ENCODE measurements at places on chromosomes 12 and 14.

DNA sequence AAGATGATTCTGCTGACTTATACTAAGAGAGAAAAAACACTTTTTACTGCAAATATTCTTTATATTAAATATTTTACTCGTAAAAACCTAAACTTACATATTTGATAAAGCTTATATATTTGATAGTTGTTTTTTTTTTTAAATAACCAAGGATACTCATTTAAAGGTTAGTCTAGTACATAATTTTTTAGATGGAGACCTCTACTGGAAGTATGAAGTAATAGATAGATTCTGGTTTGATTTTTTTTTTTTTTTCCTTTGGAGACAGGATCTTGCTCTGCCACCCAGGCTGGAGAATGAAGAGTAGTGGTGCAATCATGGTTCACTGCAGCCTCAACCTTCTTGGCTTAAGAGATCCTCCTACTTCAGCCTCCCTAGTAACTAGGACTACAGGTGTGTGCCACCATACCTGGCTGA, 16.4 kb downstream of the ARID2 start:
- no peak for DNase-seq

GRCh38 chr12:113065126-113066007, 8.8 kb downstream of the DTX1 start:
- DNase-seq, result no peak

- DNase-seq, result no peak
Observed at GRCh38 chr12:117192057-117192456, 1.8 kb upstream of the FBXO21 start.

DNA sequence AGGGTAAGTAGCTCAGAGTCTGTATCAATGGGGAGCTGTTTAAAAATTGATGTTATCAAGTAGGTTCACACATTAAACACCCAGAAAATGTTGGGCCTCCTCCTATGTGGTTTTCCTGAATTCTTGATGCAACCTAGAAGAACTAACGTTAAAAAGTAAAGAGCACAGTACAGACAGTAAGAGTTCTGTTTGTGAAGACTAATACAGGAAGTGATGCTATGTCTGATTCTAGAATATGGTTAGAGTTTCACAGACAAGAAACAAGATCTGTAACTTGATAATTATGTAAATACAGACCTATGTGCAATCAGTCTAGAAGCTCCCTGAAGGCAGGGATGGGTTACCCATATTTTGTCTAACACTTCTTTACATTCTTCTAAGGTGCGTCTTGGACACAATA, 214.9 kb upstream of the BTG1 start:
- DNase-seq, result no peak

- DNase-seq, result peak; percentile 71
Observed at GRCh38 chr14:76929927-76930326, 98.6 kb downstream of the IRF2BPL start.

DNA sequence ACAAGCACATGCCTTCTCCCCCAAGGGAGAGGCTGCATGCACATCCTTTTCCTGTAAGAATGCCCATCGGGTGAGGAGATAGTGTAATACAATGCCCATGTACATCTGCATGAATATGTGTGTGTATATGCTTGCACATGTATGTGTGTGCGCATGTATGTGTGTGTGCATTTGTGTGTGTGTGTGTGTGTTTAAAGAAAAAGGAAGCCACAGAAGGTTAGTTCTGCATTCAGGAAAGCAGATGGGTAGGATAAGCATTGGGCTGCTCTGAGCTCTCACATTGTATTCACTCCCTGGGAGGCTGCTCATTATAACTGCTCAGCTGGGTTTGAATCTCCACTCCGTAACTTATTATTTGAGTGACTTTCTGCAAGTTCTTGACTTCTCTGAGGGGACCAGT, 74.3 kb downstream of the GALNT8 start:
- DNase-seq, result no peak

- DNase-seq, result no peak
Observed at GRCh38 chr14:72523424-72524294, 370.2 kb downstream of the DPF3 start.

- no peak for DNase-seq
Observed at GRCh38 chr14:96106891-96107290, 67.7 kb downstream of the C14orf132 start.

DNA sequence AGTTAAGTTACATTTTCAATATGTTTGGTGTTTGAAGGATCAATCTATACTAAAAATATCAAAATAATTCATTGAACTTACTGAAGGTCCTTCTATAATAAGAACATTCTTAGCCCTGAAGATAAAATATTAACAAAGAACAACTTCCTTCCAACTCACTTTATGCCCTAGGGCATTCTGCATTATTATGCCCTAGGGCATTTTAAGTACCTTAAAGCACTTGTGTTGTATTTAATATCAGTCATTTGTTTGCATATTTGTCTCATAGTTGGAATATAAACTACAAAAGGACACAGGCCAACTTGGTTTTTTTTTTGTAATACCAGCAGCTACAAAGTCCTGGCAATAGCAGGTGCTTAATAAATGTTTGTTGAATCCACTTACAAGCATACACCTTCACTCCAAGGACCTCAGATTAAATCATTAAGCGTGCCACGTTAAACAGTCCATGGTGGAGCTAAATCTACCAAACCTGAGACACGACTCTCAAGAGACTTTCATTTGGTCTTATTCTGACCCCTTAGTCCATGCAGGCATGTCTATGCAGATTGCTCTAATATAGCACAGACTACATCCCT, 50.7 kb downstream of the EPS8 start:
- no peak for DNase-seq

GRCh38 chr14:55111122-55111708, 17.8 kb upstream of the LGALS3 start:
- no peak for DNase-seq

GRCh38 chr12:104339663-104340062, 36.1 kb downstream of the EID3 start:
- no peak for DNase-seq

DNA sequence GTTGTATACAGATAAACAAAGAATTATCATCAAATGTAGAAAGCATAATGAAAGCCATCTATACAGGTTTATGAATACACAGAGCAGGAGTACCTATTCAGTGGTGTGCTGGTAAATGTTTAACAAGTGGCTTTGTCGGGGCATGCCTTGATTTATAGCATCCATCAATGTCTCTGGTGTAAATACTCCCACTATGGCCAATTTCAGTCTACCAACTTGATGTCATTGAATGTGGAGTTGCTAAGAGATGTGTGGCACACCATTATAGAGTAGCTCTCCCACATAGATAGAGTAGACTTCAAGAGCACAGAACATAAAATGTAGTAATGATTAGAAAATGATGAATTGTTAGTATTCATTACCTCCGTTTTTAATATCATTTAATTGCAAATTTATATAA, 9.3 kb downstream of the GRIP1 start:
- DNase-seq, result no peak

DNA sequence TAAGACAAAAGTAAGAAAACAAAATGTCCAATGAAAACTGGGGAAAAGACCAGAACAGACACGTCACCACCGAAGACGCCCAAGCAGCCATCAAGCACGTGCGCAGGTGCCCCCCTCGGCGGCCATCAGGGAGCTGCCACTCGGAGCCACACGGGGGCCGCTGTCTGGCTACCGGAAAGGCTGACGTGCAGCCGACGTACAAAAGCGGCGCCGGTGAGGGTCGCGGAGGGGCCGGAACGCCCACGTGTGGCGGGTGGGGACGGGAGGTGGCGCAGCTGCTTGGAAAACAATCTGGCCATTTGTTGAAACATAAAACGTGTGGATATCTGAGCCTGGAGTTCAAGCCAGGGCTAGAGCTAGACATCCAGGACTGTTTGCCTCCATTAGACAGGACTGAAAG, 60.7 kb downstream of the GALNT9 start:
- DNase-seq, result no peak

DNA sequence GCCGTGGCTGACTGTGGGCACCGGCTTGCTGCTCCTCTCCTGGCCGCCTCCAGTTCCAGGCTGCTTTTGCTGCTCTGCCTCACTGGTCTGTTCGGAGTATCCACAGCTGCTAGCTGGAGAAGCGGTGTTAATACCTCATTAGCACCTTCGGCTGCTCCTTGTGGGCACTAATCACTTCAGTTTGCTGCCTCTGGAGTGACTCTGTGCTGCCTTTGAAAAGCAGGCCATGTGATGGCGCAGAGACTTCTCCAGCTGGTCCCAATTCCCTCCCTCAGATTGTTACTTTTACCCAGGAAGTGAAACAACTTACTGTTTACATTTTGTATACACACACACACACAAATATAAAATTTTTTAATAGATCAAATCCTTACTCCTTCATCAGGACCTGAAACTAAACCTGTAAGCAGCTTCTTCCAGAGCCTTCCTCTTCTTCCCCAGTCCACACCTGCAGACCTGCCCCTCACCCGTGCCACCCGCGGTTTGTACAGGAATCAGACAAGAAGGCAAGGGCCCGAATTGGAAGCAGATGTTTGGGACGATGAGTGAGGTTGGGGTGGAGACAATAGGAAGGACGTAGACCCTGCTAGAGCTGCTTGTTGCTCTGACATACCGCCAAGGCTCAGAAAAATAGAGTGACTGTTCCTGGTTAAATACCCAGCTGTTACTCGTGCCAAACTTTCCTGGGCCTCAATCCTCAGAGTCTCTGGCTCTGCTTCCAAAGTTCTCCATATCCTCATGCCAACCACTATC, 41.5 kb upstream of the LTBP2 start:
- DNase-seq, result no peak

DNA sequence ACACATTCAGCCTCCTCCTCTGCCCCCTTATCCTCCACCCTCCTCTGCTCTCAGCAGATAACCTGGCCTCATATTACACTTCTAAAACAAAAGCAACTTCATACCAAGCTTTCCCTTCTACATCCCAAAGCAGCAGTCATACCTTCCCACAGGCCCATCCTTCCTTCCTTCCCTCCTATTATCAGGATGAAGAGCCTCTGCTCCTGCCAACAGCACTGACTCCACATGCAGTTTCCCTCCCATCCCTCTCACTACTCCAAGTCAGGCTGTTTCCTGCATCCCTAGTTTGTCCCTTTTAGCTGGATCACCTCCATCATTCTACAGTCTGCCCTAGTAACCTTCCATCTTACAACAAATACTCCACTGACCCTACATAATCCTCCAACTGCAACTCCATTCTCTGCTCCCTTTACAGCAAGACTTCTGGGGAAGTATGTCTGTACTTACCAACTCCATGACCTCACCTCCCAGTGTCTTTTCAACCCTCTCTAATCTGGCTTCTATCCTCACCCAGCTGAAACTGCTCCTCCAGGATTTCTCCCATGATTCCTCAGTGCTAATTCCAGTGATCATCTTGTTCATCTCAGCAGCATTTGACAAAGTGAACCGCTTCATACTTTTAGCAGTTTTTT, 4.9 kb upstream of the YEATS4 start:
- no peak for DNase-seq

DNA sequence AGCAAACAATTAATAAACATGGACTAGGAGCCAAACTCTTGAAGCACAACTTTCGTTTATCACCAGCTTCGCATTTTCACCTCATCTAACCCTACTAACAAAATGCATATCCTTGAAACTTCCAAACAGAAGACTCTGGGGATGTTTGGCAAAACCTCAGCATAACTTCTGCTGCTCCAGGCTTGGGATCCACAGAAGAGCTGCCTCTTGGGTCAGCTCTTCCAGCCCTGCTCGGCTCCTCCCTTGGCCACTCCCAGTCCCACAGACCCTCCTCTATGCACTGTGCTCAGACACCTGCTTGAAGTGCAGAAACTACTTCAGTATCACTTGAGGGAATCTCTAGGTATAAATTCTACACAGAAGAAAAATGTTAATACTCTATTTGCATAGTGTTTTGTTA, 110.0 kb upstream of the AMIGO2 start:
- no peak for DNase-seq

DNA sequence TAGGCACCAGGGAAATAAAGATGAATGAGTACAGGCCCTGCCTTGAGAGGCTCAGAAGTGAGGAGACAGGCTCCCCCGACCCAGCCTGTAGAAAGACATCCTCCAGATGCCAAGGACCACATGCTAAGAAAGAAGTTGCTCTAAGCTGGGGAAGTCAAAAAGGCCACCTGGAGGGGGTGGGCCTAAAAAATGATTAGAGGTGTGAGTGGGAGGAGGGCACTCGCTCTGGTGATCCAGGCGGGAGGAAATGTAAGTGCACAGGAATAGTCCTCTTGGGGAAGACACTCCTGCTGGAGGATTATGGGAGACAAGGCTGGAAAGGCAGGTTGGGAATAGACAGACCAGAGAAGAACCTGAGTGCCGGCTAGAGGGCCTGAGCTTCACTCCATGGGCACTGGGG, 32.2 kb downstream of the SMUG1 start:
- no peak for DNase-seq

DNA sequence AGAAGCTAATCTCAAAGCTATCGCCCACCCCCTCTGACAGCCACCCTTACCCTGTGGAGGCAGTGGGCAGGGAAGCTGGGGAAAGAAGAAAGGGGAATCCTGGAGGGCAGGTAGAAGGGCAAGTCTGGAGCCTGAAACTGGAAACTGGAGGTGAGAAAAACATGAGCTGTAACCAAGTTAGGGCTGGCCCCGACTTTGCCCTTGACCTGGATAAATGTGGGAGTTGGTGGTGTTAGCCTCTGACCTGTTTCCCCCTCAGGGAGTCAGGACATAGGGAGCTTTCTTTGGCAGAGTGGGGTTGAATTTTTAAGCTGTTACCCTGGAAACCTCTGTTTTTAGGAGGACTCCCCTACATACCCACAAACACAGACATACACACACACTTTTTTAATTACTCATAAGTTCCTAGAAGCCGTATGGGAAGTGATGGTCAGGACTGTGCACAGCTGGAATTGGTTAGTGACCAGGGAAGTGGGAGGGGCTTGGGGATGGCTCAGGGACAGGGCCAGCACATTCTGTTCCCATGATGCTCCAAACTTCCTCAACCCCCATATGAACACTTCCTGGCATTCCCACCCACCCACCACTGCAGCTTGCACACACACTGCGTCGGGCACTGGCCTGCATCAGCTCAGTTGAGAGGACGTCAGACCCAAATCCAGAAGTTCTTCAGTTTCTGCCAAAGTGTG, 5.0 kb upstream of the MMP19 start:
- DNase-seq, result no peak

DNA sequence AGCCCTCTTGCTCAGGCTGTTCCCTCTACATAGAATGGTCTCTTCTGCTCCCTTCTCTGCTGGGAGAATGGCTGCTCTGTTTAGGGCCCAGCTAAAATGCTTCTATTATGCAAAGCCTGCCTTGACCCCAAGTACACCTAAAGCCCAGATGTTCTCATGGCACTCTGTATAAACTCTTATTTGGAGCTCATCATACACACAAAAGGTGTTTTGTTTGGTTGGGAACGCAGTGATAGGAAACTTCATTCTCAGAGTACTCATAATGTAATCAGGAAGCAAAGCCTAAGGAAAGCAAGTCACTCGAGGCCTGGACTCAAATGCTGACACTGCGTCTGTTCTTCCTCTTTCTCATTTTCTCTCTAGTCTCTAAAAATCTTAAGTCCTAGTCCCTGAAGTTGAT, 38.2 kb upstream of the SYCP3 start:
- no peak for DNase-seq

- no peak for DNase-seq
Observed at GRCh38 chr12:72974954-72975555, 702.9 kb downstream of the TRHDE start.

GRCh38 chr14:88597038-88597437, 34.2 kb downstream of the ZC3H14 start:
- DNase-seq, result no peak

All from T-cell (primary cell).